ENCODE measurements at places on chromosomes 6 and 20.

DNA sequence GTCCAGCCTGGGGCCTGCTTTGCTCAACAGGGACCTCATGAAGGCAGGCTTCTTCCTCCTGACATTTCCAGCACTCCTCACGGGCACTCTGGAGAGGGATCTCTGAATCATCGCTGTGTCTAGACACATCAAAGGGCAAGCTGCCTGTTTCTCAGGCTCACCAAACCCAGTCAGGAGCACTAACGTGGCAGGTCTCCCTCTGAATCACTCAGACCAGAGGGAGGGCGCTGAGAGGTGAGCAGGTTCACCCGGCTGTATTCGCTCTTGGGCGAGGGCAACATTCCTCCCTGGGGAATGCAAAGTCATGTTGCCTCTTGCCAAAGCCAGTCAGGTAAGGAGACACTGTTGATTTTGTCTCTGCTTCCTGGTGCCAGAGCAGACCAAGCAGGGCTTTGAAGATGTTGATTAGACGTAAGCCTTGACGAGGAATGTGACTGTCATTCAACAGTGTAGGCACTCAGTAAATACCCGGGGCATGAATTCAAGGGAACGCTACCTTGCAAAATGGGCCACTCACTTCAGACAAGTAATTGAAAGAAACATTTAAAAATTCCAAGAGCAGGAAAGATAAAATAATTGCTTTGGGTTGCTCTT, 50.1 kb downstream of the CYP24A1 start:
- no peak for DNase-seq

DNA sequence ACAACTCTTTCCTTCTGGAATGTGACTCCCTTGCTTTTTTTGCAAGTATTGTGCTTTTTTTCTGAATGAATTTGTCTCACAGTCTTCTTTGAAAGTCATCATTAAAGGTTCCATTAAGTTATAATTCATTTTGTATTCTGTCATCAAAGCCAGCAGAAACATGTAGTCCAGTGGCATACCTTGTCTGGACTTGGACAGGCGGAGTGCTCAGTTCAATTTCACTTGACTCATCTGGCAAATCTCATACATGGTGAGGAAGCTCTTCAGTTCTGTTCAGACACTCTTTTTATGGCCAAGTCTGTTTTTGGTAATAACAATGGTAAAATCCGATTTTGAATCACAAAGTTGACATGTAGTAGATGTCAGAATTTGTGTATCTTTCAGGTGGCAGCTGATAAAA, 260.8 kb upstream of the OPRM1 start:
- DNase-seq, result no peak

DNA sequence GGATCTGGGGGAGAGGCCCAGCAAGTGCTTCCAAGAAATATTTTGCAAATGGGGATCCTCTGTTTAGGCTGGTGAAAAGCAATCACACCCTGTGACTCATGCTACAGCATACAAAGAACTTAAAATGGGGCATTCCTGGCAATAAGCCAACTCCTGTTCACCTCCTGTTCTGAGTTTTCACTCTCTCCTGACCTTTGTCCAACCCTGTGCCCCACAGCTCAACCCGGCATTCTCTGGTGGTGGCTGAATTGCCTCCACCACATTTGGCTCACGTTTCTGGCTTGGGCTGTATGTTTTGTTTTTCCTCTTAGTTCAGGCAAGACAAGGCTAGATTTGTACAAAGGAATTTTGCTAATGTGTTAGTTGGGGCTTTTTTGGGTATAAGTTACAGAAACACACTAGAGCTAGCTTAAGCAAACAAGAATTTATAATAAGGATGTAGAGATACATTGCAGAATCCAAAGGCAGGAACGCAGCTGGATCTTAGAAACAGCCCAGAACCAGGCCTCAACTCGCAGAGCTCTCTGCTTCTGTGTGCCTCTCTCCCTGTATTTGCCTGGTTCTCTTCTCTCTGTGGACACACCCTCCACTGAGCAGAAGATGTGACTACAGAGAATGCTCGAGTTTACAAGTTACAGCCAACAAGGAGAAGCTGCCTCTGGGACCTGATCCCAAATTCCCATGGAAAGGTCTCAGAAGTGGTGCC, 9.4 kb downstream of the ABCC10 start:
- DNase-seq, result no peak

- no peak for DNase-seq
These were observed 17.3 kb upstream of the ID1 start for GRCh38 chr20:31587545-31588389.

Data from NCI-H2029 treated with DMSO at 0.1 percent for 48 hours (cell line).